Right renal cortex interstitium (tissue), 3 donors: ENCODE measurements at places on chromosomes 2 and 18.

- DNase-seq: no peak
Measured at GRCh38 chr2:160703648-160704585, 210.3 kb upstream of the RBMS1 start.

DNA sequence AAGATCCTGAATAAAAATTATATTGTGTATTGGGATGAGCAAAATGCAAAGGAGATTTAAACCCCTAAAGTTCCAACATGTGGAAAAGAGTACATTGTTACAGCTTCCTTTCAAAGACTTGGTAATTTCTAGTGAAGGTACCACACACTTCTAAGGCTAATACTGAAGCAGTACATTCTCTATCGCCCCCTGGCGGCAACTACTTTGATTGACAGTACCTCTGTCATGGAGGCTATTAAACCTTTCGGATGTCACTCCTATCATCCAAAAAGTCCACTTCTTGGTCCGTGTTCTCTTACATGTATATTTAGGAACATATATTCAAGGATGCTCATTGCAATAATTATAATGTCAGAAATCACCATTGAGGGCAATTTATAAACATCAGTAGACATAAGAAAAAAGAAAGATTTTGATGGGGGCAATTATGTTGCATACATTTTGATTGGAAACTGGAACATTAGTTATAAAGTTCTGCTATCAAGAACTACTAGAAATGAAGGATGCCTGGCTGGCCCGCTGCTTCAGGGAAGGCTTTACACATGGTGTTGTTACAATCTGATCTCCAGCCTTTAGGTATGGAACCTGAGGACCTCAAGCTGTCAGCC, 601.6 kb downstream of the CPS1 start:
- peak; percentile 16 for DNase-seq

GRCh38 chr2:237529452-237530402, 36.6 kb upstream of the PRLH start:
- DNase-seq: no peak

DNA sequence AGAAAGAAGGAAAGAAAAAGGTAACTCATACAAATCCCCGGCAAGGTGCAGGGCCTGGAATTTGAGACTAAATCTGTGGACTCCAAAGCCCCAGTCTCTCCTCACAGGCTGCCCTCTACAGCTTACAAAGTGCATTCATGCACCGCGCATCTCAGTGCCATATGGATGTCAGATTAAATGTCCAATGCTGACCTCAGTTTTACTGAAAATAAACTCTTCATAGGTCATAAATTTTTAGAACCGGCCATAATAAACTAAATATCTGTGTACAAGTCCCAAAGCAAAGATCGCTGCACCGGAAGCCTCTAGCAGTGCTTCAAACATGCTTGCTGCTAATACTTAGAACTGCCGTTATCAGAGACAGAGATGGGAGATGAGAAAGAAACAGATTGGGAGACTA, 17.7 kb downstream of the ST6GAL2 start:
- peak; percentile 40 for DNase-seq

- no peak for DNase-seq
Measured at GRCh38 chr2:175567435-175568061, 386.0 kb upstream of the ATP5MC3 start.

GRCh38 chr2:167508709-167509108, 620.4 kb downstream of the XIRP2 start:
- DNase-seq: no peak

DNA sequence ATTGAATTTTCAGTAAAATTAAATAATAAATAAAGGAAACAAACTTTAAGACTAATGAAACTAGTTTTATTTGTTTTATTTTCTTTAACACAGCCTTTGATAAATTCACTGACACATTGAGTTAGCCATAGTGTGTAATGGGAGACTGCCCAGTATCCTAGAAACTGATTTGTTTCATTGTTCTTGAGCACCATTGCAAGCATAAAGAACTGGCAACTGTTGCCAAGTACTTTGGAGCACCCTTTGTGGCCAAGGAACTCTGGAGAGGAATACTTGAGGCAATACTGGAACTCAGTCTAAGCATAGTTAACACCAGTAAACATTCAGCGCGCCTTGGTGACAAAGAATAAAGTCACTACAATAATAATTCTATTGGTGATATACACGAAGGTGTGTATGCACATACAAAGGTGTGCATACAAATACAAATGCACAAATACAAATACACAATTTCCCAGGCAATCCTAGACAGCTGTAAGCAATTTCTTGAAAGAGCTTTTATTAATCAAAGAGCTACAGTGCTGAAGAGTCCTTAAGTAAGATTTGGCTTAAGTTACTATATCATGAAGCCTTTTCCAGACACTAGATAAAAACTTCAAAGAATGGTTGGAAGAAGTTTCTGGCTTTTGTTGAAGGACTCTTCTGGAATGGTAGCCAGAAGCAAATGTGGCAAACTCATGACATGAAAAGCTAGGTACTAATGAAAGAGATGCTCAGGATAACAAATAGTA, 1371.2 kb downstream of the LRP1B start:
- DNase-seq: no peak

DNA sequence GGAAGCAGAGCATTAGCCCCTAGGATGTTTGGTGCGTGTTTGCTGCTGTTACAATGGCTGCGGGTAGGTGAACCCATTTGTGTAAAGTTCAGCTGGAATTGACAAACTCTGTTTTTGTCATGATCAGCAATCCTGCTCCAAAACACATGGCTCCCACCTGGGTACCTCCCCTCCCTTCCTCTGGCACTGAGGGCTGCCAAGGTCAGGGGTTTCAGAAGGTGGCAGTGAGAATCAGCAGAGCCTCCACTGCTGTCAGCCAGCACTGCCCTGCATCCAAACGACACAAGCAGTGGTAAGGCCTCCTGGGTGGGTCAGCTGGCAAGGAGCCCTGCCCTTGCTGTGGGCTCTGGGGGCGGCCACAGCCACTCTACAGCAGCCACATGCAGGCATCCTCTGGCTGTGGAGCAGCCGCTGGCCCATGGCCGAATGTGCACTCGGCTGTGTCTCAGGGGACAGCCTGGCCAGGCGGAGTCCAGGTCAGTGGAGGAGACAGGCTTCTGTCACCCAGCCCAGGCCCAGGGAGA, 32.8 kb upstream of the LDLRAD4 start:
- no peak for DNase-seq

- DNase-seq: no peak
Measured at GRCh38 chr2:102667072-102667471, 47.7 kb downstream of the SLC9A2 start.

GRCh38 chr18:72201032-72201431, 343.1 kb downstream of the CBLN2 start:
- no peak for DNase-seq

DNA sequence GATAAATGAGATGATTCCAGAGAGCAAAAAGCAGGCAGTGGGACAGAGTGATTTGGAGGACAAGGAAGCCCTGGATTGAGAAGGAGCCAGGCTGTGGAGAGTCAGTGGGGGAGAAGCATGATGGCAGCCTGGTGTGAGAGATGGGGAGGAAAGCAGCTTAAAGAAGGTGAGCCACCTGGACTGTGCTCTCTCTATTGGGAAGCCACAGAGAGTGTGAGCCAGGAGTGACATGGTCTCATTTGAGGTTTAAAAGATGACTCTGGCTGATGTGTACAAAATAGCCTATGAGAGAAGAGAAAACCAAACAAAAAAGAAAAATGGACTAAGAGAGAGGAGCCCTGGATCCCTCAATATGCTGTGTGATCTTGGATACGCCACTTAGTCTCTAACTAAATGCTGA, 12.9 kb upstream of the EPAS1 start:
- no peak for DNase-seq

DNA sequence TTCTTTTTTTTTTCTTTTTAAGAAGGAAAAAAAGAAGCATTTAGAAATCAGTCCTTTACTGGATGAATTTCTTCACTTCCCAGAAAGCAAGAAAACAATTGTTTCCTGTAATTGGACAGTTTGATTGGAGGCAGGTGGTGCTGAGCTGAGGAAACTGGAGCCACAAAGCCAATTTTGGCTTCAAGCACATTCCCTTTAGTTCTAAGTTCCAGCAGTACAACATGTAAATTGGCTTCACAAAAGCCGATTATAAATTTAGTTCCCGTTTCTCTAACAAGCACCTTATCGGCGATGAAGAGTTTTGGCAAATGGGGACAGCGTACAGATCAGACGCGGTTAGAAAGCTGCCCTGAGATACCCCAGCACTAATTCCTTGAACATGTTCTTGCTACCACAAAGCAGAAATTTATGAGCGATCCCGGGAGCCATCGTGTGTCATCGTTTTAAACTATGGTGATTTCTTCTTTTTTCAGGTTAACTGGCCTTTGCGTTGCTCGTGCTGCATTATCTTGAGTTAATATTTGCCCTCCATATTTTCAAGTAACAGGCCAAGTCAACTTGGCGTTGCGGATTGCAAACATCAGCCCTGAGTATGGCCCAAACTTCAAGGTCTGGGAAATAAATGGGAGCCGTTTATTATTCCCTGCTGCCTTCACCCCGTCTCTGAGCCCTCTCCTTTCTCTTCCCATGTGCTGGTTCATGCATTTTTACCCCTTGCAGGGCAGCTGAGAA, 190.4 kb upstream of the ID2 start:
- DNase-seq: peak; percentile 45

- DNase-seq: no peak
Measured at GRCh38 chr2:113700186-113700841, 56.1 kb downstream of the SLC35F5 start.

DNA sequence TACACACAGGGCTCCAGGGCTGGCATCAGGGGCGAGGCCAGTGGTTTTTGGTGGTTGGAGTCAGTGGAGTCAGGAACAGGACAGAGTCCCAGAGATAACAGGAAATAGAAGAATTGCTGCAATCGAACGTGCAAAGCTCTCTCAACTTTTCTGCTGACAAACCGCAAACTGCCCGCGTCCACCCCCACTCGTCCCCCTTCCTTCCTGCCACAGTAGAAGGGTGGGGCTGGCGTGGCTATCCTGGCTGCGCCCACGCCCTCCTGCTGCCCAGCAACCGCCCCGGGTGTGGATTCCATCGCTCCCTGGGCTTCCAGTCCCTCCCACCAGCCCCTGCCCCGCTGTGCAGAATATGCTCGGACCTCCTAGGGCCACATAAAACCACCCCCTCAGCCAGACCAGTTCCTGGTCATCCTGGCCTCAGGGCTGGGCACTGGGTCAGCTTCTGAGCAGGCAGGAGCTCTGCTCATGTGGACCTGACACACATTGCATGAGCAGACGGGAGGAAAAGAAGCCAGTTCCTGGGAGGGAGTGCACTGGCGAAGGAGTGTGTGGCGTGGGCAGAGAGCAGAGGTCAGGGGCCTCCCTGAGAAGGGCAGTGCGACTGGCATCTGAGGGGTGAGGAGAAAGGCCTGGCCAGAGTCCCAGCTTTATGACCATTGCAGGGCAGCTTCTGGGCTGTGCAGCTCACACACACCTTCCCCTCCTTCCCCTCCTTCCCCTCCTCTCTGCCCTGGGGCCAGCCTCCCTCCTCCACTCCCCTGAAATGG, 85.4 kb upstream of the ATG16L1 start:
- no peak for DNase-seq

DNA sequence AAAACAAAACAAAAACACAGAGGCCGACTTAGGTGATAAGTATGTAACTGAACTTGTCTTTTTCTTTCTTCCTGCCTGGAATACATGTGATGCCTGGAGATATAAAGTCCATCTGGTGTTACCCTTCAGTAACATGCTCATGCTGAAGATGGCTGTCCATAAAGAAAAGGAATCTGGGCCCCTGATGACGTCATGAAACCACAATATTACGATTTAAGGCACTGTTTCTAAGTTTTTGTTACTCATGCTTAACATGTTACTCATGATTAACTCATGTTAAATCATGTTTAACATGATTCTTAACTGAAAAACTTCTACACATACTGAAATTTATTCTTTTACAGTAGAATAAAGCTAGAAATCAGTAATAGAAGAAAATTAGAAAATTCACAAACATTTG, 49.0 kb downstream of the STRADB start:
- no peak for DNase-seq

DNA sequence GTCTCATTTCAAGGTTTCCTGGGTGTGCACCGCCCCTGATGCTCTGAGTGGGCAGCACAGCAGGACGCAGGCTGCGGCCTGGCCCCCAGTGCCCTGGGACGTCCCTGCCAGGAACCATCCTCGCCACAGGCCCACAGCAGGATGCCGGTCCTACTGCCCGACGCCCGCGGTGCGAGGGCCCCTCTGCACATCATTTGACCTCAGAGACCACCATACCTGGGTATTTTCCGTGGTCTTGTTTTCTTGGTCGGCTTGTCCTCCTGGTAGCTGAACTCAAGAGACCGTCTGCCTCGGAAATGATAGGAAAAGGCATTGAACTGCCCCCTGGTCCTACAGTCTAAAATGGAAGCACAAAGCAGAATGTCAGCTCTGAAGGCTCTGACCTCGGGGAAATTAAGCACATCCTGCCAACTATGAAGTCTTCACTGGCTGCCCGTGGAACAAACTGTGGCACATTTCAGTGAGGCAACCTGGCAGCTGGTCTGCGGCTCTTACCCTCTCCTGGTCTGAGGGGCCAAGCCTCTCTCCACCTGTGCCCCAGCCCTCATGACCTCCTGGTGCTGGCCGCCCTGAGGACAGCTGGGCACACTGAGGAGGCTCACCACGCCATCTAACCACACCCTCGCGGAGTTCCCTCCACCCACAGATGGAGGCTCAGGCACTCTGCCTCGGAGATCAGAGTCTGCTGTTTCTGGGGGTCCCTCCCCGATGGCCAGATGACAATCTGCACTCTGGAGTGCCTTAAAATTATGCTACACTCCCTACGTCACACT, 105.0 kb downstream of the PXDN start:
- DNase-seq: no peak

GRCh38 chr2:16933355-16933754, 267.7 kb upstream of the CYRIA start:
- DNase-seq: no peak

DNA sequence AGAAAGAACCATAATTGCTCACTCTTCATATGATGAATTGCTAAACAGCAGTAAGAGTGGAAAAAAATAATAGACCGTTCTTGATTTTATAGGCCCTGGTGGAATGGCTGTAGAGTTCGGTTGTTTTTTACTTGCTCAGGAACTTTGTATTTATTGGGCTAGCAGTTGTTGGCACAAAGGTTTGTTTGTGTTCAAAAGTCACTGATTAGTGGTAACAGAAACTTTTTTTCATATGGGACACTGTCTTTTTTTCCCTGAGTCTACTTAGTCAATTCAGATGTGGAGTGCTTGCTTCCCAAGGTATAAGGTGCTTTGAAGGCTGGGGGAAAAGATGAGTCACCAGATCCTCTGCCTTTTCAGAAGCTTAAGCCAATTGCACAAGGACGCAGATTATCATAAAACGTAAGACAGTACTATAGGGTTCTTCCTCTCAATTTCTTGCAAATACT, 25.8 kb downstream of the PHLPP1 start:
- no peak for DNase-seq

GRCh38 chr2:223688094-223688835, 86.1 kb upstream of the SCG2 start:
- no peak for DNase-seq
